ENCODE measurements at places on chromosomes 12 and 14. TPM values are rescaled to one million over a fixed set of nuclear protein-coding genes. Genes with fewer than 3 reads are reported as not detected.

GRCh38 chr12:76551482-76551888, 8.1 kb downstream of the OSBPL8 start:
- DNase-seq = peak; percentile 21

- DNase-seq = peak; percentile 88
These were observed 2.5 kb downstream of the C12orf57 start for GRCh38 chr12:6946033-6946919.

- peak; percentile 86 for DNase-seq
These were observed 18.0 kb upstream of the CACNA1C start for GRCh38 chr12:2034633-2035430.

GRCh38 chr12:55624056-55624455, 12.6 kb upstream of the OR10P1 start:
- no peak for DNase-seq

DNA sequence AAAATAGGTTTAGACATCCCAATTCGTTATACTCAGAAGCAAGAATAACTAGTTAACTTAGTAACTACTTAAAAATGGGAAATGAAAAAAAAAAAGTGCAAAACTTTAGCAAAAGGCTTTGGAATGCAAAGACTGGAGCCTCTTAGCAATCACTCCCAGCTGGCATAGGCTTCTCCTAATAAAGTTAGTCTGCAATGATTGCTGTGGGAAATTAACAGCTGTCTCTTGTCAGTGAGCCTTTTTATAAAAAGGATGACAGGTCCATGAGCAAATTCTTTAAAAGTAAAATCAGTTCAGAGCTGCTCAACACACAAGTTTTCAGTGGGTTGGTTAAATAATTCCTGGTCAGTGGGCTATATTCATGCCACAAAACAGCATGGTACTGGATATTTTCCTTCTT, 7.4 kb upstream of the SYCP3 start:
- DNase-seq = no peak

- no peak for DNase-seq
These were observed 26.7 kb upstream of the RAB21 start for GRCh38 chr12:71727958-71728357.

DNA sequence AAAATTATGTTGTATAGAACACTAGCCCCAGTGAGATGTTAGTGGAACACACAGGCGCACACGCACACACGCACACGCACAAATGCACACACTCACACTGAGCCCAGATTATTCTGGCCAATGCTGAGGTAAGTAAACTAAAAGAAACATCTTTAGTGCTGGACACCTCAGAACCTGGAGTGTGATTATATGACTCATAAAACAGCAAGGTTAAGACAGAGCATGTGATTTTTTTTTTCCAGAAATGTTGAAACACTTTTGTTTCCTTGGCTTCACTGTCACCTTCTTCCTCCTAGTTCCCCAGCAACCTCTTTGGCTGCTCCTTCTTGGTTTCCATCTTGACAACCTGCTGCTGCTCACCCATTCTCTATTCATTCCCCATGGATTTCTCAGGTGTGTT, 141.0 kb upstream of the ALG10B start:
- no peak for DNase-seq

GRCh38 chr14:65079201-65079600, 23.1 kb downstream of the MAX start:
- no peak for DNase-seq

DNA sequence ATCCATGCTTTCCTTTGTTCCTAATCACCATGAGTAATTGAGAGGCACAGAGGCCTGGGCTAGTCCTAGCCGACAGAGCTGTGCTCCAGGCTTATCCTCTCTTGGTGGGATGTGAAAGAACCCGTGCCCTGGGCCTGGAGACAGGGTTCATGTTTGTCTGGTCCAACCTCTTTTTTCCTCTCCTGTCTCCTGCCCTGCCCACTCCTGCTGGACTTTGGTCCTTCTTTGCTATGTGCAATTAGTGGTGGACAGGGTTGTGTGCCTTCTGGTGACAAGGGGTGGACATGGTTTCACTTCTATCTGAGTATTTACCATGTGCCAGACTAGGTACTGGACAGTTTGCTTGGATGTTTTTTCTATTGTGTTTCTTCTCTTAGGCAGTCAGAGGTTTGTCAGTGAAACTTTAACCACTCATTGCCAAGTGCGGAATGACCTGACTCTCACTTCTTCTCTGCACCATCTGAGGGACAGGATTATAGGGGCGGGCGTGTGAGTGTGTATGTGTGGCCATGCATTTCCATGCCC, 126.1 kb downstream of the SMOC1 start:
- no peak for DNase-seq

DNA sequence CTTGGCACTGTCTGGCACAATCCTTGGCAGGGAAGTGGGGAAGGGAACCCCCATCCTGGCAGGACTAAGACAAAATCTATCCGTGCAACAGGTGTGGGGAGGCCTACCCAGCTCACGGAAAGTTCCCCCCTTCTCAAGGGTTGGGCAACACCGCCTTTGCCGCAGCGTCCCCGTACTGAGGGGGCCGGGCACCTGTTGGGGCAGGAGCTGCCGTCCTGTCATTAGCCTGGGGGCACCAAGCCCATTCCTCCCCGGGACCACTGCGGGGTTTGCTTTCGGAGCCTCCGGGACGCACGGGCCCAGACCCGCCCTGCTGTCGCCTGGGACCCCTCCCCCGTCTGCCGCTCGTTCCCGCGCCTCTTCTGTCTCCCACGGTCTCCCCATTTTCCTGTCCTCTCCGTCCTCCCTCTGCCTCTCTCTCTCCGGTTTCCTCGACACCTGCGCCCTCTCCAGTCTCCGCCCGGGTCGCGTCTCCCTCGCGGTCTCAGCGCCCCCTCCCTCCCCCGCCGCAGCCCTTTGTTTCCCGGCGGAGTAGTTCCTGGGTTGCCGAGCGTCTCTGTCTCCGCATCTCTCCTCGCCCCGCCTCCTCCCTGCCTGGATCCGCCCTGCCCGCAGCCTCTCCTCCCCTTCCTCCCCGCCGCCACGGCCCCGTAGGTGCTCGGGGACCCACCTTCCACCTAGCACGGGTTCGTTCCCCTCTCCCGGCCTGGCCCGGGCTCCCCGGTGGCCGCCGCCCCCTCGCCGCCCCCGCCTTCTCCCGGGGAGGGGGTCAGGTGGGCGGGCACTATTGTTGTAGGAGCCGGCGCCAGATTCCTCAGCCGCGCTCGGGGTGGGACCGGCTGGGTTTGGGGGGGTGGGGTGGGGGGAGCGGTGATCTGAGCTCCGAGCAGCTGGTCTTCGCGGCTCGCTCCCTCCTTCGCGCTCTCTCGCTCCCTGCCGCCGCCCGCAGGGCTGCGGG, at the start of gene CACNB3:
Gene CACNB3, plus strand, starts transcription at position 624 of the 958 bp plus-strand sequence. CDS start 434 bp downstream, outside the sequence.
- peak; percentile 77 for DNase-seq

GRCh38 chr12:100857418-100857817, 62.8 kb downstream of the ANO4 start:
- no peak for DNase-seq

DNA sequence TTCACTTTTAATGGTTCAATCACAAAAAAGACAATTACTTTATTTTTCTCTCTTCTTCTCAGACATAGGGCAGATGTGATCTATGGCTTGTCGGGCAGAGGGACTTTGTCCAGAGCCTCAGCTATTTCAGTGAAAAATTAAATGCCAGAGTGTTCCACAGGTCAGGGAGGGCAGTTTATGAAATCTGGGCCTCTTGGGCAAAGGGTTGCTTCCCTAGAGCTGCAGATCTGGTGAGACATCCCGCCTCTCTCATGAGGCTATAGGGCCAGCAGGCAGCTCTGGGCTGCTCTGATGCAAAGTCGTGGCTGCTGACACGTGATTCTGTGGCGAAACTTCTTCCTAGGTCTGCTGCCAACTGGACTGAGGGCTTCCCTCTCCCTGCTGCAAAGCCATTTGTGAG, 6.0 kb downstream of the CLMN start:
- no peak for DNase-seq

DNA sequence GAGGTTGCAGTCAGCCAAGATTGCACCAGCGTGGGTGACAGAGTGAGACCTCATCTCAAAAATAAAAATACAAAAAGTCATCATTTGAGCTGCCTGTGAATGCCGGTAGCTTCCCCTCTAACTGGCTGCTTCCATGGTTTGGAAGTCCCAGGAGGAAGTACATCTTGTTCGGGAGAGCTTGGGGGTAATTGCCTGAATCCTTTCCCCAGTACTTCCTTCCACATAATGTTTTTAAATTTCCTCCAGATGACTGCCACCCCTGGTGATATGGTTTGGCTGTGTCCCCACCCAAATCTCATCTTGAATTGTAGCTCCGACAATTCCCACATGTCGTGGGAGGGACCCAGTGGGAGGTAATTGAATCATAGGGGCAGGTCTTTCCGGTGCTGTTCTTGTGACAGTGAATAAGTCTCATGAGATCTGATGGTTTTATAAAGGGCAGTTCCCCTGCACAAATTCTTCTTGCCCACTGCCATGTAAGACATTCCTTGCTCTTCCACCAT, 87.2 kb downstream of the SPRING1 start:
- DNase-seq = no peak

GRCh38 chr14:55500219-55500701, 59.8 kb upstream of the TBPL2 start:
- DNase-seq = no peak

DNA sequence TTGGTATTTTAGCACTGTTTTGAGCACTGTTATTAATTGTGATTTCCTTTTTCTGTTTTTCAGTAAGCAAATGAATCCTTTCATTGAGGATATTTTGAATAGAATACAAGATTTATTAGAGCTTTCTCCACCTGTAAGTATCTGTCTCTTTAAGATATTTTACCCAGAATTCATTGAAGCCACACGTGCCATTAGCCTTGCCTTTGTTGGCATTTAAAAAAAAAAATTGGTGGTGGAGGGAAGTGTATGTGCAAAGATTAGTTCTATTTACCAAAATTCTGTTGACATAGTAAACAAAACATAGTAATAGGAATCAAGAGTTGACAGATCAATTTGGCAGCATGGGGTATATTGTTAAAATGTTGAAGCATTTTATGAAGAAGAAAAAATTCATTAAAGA, 23.8 kb downstream of the XPOT start:
- no peak for DNase-seq

DNA sequence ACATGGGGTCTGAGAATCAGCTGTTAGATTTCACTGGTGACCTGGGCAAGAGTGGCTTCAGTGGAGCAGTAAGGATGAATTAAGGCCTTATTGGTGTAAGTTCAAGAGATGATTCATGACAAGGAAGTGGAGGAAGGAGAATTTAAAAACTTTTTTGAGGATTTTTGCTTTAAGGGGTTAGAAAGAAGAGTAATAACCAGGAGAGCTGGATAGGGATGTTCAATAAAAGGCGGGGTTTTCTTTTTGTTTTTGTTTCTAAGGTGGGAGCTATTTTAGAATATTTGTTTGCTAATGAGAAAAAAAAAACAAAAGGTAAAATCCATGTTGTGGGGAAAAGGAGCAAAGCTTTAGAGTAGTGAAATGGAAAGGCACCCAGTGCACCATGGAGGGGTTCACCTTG, 15.2 kb upstream of the TUBA1B start:
- DNase-seq = no peak

DNA sequence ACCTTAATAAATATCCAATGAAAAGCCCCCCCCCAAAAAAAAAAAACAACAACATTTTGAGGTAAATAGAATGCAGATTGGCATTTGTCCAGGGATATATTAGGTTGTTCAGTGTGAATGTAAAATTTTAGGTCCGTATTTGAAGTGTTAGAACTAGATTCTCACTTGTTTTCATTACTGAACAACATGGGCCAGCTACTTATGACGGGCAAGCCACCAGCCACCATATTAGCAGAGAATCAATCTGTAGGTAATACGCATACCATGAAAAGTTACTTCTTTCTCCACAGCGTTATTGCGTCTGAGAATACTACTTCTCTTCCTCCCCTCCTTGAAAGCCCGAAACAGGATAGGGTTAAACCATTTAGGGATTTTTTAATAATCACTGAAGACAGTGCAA, 5.4 kb downstream of the FLRT2 start:
- DNase-seq = no peak

DNA sequence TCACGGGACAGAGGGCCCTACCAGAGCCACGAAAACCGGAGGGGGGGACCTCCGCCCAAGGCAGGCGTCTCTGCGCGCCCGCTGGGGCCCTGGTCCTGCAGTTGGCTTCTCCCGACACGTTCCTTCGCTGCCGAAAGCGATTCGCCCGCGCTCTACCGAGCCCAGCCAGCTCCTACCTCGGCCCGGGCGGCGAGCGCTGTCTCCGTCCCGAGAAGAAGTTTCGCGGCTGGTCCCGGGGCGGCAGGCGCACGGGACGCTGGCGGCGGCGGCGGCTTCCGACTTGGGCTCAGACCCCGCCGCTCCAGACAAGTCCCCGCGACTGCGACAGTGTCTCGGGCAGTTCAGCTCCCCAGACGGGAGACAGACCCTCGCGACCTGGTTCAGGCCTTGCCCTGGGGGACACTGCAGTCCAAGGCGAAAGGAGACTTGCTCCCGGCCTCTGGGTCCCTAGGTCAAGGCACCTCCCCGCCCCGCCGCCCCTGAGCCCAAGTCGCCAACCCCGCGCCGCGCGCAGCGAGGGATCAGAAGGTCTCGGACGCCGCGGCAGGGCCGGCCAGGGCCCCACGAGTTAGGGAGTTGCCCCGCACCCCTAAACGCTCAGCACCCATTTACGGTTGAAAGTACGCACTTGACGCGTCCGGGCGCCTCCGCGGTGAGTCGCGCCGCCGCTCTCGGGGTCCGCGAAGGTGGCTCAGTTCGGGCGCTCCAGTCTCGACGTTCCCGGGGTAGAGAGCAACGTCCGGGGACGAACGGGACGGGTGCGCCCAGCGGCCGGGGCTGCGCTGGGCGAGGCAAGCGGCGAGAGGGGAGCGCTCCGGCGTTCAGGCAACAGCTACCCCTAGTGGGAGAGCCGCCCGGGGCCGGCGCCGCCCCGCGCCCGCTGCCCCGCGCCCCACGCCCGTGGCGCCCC, 1.4 kb upstream of the DIO3 start:
- DNase-seq = no peak

GRCh38 chr12:79686171-79686570, 4.6 kb downstream of the PAWR start:
- no peak for DNase-seq

DNA sequence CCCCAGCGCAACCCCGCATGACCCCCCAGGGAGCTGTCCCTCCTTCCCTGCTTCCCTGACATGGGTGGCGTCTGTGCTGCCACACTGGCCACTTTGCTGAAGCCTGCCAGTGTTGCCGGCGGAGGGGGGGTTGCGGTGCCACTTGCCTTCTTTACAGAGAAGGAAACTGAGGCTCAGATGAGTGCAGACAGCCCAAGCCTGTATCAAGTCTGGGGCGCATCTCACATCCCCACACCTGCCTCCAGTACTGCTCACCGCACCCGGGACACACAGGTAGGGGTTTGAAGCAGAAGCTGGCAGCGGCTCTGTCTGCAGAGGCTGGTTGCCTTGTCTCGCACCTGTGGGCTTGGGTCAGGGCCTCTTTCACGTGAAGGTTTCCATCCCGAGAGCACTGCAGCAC, 104.7 kb upstream of the RTL1 start:
- no peak for DNase-seq

DNA sequence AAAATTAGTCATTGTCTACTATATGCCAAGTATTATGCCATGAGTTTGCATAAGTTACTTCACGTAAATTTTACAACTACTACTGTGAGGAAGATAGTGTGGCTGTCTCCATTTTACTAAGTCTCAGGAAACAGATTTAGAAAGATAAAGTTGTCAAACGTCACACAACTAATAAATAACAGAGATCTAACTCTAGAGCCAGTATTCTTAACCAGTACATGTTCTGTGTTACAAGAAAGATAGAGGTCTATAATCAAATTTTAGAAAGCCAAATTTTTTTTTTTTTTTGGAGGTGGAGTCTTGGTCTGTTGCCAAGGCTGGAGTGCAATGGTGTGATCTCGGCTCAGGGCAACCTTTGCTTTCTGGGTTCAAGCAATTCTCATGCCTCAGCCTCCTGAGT, 14.2 kb downstream of the CLEC4C start:
- no peak for DNase-seq

The VWF gene
- not detected for total RNA-seq

The CCDC196 gene
- total RNA-seq = not detected

The FRMD6 gene
- total RNA-seq = 0.30 TPM

The PSME2 gene
- total RNA-seq = 127 TPM

All from B cell (primary cell).